Substantia nigra (tissue), 51 donors: ENCODE measurements at places on chromosomes 2 and 18.

GRCh38 chr2:109435066-109435690, 178.6 kb downstream of the SEPTIN10 start:
- DNase-seq = no peak

- DNase-seq = no peak
Measured at GRCh38 chr2:136929531-136929930, 164.2 kb downstream of the THSD7B start.

DNA sequence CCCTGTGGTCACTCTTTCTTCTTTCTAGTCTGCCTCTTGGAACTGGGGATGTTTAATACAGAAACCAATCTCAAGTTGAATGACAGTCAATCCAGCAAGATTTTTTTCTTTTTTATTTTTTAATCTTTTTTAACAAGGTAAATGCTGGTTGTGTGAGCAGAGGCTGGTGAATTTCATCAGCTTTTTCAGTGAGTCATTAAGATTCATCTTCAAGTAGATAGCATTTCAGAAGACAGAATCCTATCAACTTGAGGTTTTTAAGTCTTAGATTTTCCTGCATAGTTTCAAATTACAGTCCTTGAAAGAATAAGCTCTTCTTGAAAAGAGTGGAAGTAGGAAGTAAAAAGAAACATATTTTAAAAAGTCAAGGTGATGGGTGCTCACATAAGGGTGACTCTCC, 12.4 kb downstream of the SLC8A1 start:
- no peak for DNase-seq

GRCh38 chr2:86195055-86195807, at the start of gene IMMT:
IMMT (minus strand) TSS chr2:86195462; CDS start chr2:86195382, 80 bp downstream.
- DNase-seq = peak; percentile 98

GRCh38 chr2:64934530-64934929, 54.7 kb upstream of the SLC1A4 start:
- no peak for DNase-seq

DNA sequence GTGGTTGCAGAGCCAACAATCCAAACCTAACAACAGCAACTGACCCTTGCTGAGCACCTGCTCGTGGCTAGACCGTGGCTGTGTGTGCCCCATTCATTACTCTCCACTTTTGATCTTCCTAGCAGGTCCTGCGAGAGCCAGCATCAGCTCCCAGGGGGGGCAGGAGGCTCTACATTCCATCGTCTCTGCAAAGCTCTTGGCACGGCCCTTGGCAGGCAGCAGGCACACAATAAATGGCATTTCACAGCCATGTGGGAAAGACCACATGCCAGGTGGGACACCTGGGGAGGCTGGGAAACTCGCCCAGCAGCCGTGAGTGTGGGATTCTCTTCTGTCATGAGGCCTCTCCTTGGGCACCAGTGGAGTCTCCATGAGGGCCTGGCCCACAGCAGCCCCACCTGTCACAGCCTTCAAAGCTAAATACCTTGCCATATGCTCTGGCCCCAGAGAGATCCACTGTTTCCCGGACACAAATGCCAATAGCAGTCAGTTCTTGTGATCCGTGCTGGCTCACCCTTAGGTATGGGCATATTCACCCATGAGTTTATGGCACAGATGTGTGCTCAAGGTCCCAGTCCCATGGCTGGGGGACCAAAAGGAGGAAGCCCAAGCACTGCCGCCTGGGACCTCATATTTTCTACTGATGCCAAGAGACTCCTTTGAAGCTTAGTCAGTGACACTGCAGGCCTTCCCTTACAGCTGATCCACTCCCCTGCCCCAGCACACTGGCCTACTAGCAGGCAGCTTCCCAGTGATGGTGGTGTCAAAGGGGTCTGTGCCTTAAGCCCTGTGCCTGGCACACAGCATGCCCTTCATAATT, 6.8 kb upstream of the TEX51 start:
- DNase-seq = no peak

DNA sequence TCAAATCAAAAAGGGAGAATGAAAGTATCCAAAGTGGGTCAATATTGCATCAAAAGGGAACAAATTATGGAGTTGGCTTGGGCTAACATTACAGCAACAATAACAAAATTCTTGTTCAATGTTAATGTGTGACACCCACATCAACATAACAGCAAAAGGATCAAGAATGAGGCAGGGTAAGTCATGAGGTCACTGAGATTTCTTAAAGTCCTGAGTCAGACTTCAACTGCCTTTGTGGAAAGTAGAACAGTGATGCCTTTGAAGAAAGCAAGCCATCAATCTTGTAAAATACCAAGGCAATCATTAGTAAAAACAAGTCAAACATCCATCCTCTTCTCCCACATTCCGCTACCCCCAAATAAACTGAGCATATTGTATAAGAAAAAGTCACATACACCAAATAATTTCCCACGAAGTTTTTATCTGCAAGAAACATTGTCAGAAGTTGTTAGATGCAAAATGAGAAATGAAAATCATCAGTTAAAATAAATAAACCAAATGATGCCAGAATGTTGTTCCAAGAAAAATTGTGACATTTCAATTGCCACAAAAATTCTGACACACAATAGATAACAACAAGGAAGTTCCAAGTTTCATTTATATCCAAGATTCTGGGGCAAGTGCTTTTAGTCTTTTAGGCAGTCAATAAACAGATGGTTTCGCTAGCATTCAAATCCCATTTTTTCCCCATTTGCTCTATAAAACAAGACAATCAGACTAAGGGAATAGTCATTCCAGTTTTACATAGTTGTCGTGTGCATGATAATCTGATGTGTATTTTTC, 216.1 kb upstream of the SETBP1 start:
- DNase-seq = no peak

GRCh38 chr2:234702731-234703225, 205.9 kb upstream of the ARL4C start:
- DNase-seq = no peak

- no peak for DNase-seq
Measured at GRCh38 chr2:40416486-40416885, 35.4 kb downstream of the SLC8A1 start.

DNA sequence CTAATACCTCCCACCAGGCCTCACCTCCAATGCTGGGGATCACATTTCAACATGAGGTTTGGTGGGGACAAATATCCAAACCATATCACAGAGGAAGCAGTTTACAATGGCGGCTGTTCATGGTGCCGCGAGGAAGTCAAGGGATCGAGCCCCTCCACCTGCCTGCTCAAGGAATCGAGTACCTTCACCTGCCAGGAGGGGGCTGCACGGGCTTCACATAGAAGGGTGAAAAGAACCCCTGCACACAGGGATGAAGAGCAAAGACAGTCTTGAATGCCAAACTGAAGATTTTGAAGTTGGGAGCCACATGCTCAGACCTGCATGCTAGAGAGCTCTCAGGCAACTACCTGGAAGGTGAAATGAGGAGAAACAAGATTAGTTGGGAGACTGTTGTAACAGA, 110.3 kb downstream of the KCNF1 start:
- no peak for DNase-seq

DNA sequence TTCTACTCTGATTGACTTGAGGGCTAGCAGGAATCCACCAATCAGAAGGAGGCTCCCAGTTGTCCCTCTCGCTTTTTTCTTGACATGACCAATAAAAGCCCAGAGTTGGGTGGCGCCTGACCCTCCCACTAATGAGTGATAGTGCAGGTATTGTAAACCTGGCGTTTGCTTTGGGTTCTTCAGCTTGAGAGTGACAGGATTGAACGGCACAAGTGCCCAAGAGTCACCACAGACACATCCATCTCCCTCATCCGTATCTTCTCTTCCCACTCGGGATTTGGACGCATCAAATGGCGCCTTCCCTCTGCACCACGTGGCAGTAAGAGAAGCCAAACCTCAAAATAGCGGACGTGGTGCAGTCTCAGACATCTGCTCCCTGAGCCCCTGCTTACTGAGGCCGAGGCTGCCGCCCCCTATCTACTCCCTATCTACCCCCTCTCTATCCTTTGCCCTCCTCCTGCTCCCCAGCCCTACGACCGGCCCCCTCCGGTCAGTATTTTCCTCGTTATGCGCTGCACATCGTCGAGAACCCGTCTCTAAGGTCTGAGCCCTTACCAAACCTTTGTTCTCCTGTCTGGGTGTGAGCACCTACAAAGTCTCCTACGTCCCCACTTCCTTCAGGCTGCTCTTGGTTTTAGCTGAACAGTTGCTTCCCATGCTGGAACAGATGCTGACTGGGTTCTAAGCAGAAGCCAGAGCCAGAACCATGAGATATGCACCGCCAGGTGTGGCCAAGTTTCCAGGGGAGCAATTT, 881 bp upstream of the FAM161A start:
- peak; percentile 92 for DNase-seq

DNA sequence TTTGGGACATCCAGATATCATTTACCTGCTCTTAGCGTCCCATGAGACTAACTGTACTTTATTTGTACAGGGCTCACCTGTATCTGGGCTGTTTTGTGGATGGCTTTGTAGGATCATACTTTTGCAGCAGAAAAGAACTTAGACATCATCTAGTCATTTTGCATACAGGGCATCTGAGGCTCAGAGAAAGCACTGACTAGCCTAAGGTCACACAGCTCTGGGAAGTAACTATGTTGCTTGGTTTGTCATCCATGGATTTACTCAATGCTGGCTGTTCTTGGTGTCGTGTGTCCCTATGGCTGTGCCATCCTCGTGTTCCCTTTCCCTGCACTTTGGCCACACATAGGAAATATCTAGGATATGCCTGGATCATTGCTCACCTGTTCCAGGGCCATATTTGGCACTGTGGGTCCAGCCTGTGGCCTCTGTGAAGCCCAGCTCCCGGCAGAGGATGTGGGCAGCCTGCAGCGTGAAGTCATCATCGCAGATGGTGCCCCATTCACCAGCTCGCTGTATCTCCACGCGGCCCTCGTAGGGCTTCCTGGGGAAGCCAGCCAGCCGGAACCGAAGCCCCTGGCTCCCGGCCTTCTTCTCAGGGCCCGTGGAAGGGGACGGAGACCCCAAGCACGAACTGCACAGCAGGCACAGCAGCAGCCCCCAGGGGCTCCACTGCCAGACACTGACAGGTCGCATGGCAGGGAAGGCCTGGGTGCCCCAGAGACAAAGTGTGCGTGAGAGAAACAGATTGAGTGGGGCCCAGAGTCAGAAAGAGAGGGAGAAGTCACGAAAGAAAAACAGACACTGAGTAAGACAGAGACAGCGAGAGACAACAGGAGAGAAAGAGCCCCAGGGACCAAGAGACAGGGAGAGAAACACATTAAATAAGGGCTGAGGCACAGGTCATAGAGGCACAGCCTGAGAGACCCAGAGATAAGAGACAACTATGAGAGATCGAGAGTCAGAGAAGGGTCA, 1.5 kb downstream of the LOXL3 start:
- DNase-seq = no peak

DNA sequence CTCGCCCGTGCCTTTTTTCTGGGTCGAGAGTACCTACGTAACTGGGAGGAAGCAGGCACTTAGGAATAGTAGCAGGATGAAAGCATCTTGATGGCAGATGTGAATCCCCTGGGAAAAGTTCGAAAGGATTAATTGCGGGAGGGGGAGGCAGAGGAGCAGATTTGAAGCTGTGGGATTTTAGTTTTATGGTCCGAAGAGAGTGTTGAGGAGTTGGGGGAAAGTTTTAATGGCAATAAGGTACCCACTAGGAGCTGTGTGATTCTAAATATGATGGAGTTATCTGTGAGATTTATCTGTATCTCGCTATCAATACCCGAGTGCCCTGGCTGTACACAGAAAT, 1.1 kb downstream of the AGFG1 start:
- DNase-seq = no peak

DNA sequence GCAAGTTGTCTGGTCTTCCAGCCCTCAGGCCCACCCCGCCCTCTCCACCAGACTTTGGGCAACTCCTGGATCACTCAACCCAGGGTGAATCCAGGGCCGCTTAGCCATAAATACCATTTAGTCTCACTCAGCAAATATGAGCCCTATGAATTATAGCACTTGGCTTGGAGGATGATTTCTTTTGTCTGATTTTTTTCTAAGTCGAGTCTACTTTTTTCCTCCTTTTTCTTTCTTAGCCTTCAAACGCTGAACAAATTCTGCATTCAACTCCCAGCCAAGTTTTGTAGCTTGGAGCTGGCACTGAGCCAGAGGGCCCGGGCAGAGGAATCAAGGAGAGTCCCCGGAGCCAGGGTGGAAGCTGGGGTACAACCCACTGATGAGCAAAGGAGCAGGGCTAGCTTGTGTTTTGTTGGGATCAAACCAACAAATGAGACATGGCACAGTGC, 48.7 kb downstream of the SERTAD2 start:
- peak; percentile 32 for DNase-seq

GRCh38 chr18:67301592-67301991, 214.9 kb downstream of the DSEL start:
- no peak for DNase-seq

GRCh38 chr2:1236606-1237005, 176.7 kb upstream of the TPO start:
- no peak for DNase-seq

DNA sequence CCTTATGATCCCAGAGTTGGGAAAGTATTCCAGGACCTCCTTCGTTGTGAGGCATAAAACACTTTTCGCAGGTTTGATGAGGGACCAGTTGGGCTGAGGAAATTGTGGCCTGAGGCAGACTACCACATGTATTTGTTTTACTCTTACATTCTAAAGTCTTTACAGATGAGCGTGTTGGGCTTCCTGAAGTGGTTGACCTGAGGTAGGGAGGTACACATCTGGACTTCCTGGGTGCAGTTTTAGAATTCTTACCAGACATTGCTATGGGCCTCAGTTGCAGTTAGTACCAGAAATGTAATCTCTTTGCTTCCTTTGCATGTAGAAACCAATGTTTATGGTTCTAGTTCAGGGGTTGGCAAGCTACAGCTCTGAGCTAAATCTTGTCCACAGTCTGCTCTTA, 48.7 kb downstream of the COA5 start:
- no peak for DNase-seq

DNA sequence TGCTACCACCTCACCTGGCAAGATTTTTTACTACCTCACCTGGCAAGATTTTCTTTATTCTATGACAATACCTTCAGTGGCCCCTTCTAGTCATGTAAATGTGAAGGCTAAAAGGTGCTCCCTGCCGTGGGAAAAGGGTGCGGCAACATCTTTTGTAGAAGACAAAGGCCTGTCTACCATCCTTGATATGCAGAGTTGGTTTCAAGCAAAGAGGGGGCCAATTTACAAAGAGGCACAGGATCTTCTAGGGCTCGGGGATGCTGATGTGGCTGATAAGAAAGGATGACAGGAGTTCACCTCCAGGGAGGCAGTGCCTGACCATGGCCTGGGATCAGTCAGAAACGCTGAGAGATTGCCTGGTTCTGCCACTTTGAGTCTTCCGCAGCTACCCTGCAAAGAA, 165.4 kb upstream of the SLC1A4 start:
- no peak for DNase-seq

- DNase-seq = no peak
Measured at GRCh38 chr2:210715560-210716082, 159.2 kb downstream of the CPS1 start.

GRCh38 chr2:30362468-30363081, 84.5 kb upstream of the LCLAT1 start:
- DNase-seq = no peak
